Stimulated activated CD4-positive, alpha-beta T cell treated with anti-CD3 and anti-CD28 coated beads, TNF-alpha, amount 100 ng/mL, for 48 hours (primary cell): ENCODE measurements at places on chromosomes 5 and 9.
A peak's percentile ranks its signal among the peaks of the same experiment; 100 is the strongest.

GRCh38 chr9:120712539-120713031 is 1.7 kb downstream of the MEGF9 start:
- DNase-seq = no peak

GRCh38 chr9:19371942-19372341 is 8.1 kb downstream of the RPS6 start:
- DNase-seq = no peak

- no peak for DNase-seq
These were observed 597.5 kb upstream of the MEF2C start for GRCh38 chr5:89480406-89481007.

- no peak for DNase-seq
These were observed 15.1 kb downstream of the SHB start for GRCh38 chr9:38053697-38054461.

DNA sequence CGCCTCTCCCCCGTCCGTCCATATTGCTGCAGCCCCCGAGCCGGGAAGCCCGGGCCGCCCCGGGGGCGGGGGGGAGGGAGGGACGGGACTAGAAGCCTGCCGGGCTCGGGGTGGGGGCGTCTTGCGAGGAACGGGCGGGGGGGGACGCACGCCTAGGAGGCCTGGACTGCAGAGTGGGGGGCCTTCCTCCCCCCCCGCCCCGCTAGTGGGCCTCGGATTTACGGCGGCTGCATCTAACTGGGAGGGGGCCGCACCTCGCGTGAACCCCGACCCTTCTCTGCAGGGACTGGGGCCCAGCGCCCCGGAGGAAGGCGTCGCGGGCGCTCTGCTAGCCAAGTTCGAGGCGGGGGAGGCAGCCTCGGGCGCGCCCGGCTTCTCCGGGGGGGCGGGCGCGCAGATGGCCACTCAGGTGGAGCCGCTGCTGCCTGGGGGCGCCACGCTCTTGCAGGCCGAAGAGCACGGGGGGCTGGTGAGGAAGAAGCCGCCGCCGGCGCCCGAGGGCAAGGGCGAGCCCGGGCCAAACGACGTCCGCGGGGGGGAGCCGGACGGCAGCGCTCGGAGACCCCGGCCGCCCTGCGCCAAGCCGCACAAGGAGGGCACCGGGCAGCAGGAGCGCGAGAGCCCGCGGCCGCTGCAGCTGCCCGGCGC is at the start of gene LARP1:
Gene LARP1 (plus strand): TSS at position 17 of the 648 bp plus-strand sequence. CDS start 381 bp downstream, at position 398.
- DNase-seq = peak; percentile 16

GRCh38 chr9:136977649-136978072 is 357 bp downstream of the PTGDS start:
- DNase-seq = no peak

GRCh38 chr9:133584167-133584558 is 25.0 kb downstream of the FAM163B start:
- no peak for DNase-seq

DNA sequence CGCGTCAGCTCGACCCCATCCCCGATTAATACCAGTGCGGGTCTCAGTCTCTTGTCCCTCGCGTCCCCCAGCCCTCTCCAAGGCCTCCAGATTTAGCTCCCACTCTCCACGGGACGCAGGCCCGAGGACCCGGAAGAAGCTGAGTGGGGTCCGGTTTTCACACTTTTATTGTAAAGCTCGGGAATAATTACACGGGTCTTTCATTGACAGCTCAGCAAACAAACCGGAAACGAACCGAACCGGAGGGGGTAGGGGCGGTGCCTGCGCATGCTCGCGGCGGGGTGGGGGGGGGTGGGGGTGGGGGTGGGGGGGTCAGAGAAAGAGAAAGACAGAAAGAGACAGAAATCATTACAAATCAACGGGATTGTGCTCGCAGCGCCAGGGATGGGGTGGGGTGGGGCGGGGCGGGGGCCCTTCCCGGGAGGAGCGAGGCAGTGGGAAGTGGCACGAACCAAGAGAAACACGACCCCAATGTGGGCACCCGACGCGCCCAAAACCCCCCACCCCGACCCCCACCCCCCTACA is 27.9 kb downstream of the PCDH1 start:
- DNase-seq = no peak

DNA sequence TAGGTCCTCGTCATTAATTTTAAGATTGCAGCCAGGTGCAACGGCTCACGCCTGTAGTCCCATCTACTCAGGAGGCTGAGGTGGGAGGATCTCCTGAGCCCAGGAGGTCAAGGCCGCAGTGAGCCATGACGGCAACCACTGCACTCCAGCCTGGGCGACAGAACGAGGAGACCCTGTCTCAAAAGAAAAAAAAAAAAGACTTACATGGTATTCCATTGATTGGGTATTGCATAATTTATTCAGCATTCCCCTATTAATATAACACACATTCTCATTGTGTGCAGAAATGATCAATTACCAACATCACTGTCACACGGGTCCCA is 62.9 kb downstream of the DUSP1 start:
- no peak for DNase-seq

DNA sequence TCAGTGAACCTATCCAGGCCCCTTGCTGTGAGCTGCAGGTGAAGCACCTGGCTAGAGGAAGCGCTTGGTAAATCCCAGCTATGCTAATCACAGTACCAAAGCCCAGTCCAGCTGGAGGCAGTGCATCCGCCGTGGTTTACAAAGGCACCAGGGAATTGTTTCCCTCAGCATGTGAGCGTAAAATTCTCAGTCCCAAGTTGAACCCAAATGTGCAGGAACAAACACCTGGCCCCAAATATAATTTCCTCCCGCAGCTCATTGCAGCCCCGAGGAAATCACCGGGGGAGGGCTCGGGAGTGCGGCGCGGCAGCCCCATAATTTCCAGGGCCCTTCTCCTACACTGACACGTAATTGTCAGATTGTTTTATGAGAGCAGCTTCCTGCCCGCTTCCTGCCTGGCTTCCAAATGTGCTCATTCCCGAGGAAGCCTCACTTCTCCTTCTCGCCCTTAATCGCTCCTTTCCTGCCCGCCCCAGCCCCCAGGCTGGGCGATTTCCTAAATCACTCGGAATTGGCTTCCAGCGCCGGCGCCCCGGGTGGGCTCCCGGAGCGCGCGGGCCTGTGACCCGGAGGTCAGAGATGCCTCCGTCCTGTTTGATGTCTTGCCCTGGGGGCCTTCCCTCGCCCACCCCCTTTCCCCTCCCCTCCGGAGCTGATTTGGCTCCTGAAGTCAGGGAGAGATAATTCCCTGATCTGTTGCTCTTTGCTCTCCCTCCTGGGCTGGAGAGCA is 134.4 kb downstream of the FGF1 start:
- no peak for DNase-seq

- DNase-seq = no peak
These were observed 176.7 kb downstream of the MED10 start for GRCh38 chr5:6201631-6202030.

- DNase-seq = no peak
These were observed 521.4 kb downstream of the CAAP1 start for GRCh38 chr9:26371236-26371635.

GRCh38 chr9:136570916-136571315 is 25.1 kb upstream of the NOTCH1 start:
- DNase-seq = no peak

DNA sequence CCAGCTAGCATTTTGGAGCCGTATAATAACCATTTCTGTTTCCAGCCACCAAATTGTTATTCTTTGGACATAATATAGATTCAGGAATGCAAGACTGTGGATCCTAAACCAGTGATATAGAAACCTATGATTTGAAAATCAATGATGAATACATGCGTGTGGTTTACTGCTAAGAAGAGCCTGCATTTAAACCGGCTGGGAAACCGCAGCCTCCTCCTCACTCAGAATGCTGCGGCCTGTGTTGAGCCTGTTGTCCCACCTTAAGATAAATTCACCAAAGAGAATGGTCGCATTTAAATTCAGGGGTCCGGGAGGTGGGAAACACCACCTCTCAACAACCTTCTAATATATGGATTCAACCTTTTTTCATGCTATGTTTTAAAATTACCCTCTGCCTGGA is 148.0 kb downstream of the MEF2C start:
- no peak for DNase-seq

- no peak for DNase-seq
These were observed 52.4 kb downstream of the PRRC2B start for GRCh38 chr9:131446276-131446675.

GRCh38 chr9:13648068-13648467 is 368.6 kb upstream of the MPDZ start:
- no peak for DNase-seq
